ENCODE measurements at places on chromosomes 6 and 20.
A peak's percentile ranks its signal among the peaks of the same experiment; 100 is the strongest.

DNA sequence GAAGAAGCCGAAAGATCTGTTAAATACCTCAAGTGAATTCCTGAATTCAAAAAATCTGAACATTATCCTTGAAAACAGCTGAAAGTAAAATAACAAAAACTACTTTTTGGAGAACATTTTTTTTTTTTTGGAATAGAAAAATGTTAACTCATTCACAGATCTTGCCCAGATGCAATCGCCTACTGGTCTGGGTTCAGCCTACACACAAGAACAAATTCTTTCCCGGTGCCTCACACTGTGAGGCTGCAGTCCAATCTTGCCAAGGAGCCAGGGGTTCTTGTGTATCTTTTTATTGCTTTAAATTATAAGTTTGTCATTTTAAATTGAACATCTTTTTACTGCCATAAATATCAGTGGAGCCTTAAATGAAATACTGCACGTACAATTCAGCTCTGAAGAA lies 41.2 kb upstream of the TMEM200A start:
- no peak for DNase-seq

GRCh38 chr20:62617711-62618483 lies 24.4 kb upstream of the SLCO4A1 start:
- DNase-seq, result no peak

DNA sequence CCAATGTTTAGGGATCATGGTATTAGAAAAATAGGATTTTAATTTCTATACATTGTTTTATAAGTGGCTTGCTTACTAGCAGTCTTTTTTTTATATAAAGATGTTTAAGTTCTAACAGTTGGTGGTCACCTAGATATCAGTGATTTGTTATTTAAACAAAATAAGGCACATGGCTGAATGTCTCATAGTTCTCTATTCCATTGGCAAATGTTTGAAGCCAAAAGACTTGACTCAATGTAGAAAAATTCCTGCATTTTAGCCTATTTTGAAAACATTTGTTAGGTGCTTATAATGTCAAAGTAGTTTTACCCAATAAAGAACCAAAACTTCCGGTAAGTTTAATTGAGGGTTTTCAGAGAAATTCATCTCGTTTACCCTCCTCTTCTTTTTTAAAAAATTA lies 26.8 kb downstream of the MAPK14 start:
- no peak for DNase-seq

- no peak for DNase-seq
Measured at GRCh38 chr6:39181333-39181732, 47.9 kb downstream of the KCNK5 start.

- peak; percentile 86 for DNase-seq
Measured at GRCh38 chr6:21111093-21111725, 482.3 kb upstream of the SOX4 start.

DNA sequence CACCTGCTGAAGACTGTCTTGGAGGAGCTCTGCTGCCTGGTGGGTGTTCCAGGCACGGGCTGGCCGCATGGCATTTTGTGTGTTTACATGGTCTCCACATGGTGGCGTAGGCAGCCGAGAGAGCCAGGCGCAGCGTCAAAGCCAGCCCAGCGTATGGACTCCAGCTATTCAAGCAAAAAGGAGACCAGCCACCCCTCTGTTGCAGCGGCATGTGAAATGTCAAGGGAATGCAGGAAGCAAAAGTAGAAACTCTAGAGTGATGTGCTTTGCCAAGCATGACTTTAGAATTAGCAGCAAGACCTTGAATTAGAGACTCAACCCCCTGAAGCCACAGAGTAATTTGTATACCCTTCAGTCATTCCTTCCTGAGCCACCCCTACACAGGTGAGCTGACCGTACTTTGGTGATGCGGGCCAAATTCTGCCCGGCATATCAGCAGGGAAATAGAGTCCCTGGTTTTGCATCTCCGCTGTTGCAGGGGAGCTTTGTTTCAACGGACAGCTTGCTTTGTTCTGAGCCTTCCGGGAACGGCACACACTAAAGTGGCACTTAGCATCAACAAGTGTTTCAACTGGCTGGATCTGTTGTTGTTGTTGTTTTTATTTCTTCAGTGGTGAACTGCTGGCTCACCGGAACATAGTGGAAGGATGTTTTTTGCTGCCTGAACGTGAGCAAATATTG lies 48.5 kb downstream of the FNDC1 start:
- peak; percentile 4 for DNase-seq

GRCh38 chr6:39029156-39030011 lies 19.2 kb upstream of the GLP1R start:
- no peak for DNase-seq

DNA sequence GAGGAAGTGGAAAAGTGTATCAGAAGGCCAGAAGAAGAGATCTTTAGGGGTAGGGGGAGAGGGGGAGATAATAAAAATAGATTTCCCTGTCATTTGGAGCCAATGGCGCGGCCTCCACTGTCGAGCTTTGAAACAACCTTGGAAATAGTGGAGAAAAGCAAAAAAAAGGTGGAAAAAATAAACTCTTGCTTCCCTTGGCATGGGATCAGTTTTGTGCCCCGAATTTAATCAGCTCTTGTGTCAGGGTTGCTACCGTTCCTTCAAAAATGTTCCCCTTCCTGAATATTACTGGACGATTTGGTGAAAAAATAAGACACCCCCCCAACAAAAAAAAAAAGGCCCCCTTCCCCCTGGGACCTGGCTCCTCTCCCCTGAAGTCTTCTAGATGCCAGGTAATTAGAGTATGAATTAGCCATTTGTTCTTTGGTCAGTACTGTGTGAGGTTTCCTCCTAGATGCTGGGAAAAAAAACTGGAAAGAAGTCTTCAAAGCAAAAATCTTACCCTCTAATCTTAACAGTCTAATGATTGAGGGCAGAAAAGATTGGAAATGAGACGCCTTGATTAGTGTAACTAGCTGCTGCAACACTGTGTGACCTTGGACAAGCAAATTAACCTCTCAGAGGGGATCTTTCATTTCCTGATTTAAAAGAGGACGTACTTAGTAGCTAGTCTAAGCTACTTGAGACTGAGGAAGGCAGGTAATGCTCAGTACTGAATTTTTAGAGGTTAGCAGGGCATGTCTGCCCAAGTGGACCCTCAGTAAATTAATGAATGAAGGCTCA lies 872 bp upstream of the RBM39 start:
- DNase-seq, result peak; percentile 21

GRCh38 chr6:50610562-50610961 lies 102.8 kb upstream of the TFAP2D start:
- peak; percentile 8 for DNase-seq

DNA sequence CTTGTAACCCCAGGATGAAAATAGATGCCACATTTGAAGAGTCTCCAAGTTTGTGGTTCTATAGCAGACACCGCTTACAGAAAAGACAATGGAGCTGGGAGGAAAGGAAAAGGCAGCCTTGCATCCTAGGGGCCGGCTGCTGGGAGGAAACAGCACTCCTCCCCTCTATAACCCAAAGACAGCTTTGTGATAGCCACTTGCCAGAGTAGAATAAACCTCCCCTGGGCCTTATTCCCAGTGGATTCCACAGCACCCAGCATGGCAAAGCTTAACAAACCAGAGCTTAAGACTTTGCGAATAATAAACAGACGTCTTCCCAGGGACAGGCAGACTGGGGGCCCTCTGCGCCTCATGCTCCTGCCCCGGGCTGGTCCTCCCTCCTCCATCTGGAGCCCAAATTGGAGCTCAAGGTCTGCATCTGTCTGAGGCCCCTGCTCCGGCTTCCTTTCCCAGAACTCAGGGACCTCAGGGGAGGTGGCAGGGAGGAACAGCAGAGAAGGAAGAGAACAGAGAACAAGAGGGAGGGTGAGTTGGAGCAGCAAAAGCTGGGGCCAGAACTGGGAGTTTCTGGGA lies 8.8 kb upstream of the TAF8 start:
- DNase-seq, result no peak

GRCh38 chr6:132490478-132491204 lies 22.3 kb downstream of the STX7 start:
- DNase-seq, result no peak

GRCh38 chr20:651713-652614 lies 1.0 kb downstream of the SRXN1 start:
- DNase-seq, result no peak

DNA sequence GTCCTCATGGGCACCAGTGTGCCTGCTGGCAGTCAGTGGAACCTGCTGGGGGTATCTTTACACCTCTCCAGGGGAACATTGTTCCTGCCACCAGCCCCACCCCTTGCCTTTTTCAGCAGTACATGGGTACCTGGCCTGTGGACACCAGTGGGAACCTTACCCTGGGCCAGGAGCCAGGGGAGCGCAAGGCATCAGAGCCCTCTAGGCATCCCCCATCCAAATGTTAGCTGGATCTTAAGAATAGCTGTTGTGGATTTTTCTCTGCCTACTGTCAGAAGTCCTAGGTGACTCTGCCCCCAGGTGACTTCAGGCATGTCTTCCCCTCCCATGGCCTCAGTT lies 38.8 kb upstream of the ID1 start:
- no peak for DNase-seq

- DNase-seq, result no peak
Measured at GRCh38 chr6:51640021-51640420, 447.4 kb downstream of the PKHD1 start.

DNA sequence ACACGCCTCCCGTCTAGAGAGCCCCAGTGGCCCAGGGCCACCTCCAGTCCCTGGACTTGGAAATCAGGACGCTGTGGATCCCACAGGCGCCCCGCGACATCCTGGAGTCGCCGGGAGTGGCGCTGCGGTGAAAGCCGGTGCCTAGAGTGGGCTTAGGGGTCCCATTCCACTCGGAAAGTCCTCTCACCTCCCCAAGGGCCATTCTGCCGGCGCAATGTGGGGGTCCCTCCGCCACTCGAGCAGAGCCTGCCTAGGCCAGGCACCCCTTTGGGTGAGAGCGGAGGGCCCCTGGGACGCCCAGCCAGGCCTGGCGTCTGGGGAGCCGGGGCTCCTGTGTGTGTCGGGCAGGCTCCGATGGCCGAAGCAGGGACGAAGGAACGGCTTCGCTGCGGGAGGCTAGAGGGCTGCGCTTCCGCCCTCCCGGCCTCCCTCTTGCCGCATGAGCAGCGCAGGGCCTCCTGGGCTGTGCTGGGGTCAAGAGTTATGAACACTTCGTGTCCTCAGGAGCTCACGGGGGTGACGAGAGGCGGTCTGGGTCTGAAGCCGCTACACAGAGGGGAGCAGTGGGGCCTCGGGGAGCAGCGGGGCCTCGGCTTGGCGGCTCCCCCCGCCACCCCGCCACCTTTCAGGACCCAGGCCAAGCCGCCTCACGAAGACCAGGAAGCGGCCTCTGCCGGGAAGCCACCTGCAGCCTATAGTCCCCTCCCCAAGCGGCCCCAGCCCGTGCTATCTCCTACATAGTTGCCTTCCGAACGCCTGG lies 13.6 kb downstream of the POU3F2 start:
- no peak for DNase-seq

- DNase-seq, result no peak
Measured at GRCh38 chr6:52975580-52975979, 19.5 kb downstream of the GSTA4 start.

GRCh38 chr20:51531141-51531710 lies 11.3 kb downstream of the NFATC2 start:
- DNase-seq, result no peak

DNA sequence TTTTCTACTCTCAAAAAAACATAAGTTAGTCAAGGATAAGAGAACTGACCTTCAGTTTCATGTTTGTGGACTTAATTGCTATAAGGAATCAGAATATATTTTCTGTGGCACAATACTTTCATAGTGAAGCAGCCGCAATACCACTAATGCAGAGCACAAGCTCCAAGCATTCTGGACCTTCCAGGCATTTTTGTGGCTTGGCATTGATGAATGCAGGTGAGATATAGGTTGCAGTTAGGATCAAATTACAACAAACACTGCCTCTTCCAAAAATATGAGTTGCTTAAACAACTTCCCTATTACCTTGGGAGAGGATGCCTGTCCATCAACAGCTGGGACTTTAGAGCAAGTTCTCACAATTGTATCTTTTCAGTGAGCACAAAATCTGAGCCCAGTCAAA lies 162.8 kb upstream of the RSPO3 start:
- DNase-seq, result no peak

DNA sequence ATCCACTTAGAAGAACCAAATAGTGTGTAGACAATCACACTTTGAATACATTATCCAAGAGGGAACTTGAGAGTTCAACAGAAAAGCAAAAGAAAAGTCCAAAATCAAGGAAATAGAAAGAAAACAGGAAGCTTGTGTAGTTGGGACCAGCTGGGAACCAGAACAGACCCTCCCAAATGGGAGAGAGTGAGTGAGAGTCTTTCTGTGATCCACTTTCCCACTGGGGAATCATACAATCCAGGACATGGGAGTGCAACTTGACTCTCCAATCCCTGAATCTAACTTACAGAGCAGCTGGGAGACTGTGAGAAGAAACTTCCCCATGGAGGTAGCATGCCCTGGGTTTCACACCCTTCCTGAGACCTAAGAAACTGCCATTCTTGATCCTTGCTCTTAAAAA lies 27.0 kb downstream of the TREML4 start:
- no peak for DNase-seq

DNA sequence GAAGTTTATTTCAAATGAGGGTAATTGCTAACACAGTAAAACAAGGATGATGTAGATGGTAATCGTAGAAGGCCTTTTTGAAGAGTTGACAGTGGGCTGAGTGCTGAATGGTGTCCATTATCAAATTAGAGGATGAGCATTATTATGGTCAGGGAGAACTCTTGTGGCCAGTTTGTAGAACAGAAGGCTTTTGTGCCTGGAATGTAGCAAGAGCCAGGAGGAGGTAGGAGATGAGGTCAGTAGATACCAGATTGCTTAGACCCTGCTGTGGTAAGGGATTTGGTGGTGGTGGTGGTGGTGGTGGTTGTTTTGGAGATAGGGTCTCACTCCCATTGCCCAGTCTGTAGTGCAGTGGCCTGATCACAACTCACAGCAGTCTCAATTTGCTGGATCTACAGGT lies 6.2 kb downstream of the CSE1L start:
- DNase-seq, result no peak

DNA sequence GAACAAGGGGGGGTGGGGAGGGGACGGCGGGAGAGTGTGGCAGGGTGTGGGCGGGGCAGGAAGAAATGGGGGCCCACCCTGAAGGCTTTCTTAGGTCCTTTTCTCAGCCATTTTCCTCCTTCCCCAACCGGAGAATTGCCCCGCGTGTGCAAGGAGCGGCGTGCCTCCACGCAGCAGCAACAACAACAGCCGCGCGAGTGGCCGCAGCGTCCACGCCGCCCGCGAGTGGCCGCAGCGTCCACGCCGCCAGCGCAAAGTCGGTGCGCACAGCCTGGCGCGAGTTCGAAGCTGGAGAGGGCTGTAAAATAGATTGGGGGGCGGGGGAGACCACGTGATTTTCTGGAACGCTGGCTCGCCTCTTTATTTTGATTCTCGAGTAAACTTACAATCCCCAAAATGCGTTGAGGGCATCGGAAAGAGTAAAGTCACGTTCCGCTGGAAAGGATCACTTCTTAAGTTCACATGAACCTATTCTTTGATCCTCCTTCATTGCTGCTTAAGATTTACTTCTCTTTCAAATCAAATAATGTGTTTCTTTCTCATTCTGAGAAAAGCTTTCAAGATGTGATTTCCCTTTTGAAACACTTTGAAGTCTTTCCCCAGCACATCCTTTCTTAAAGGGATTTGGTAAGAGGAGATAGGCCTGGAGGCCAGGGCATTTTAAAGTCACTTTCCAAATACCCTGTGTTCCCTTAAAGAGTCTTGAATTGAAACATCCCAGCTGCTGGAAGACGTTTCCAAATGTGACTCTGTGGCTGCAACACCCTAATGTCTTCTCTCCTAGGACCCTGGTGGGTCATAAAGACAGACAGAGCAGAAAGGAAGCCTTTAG lies 66.7 kb upstream of the ZNF217 start:
- no peak for DNase-seq

- no peak for DNase-seq
Measured at GRCh38 chr6:114712129-114712662, 369.4 kb upstream of the HS3ST5 start.

Measured in NCI-H748 treated with DMSO at 0.1 percent for 48 hours (cell line).